Activated gamma-delta T cell (primary cell): ENCODE measurements at places on chromosomes 5 and 9.

DNA sequence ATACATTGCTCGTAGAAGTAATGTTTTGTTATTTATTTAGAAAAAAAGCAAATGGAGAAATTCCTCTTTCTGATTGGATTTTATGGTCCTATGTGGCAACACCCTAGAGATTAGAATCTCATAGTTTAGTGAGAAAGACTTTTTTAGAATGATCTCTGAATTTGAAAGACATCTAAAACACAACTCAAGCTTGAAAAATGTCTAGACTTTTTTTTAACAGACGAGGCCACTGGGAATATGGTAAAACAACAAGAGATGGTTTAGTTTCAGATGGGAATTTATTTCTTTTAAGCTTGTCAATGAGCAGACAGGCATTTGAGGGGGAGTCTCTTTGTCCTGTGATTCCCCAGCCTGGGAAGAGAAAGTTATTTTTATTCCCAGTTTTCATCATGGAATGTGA lies 122.1 kb downstream of the NTRK2 start:
- DNase-seq, result no peak

- no peak for DNase-seq
Measured at GRCh38 chr9:127149010-127149409, 26.6 kb upstream of the ANGPTL2 start.

- no peak for DNase-seq
Measured at GRCh38 chr5:142537938-142538337, 148.0 kb downstream of the FGF1 start.

GRCh38 chr9:108813951-108814601 lies 41.7 kb downstream of the ACTL7B start:
- DNase-seq, result no peak

DNA sequence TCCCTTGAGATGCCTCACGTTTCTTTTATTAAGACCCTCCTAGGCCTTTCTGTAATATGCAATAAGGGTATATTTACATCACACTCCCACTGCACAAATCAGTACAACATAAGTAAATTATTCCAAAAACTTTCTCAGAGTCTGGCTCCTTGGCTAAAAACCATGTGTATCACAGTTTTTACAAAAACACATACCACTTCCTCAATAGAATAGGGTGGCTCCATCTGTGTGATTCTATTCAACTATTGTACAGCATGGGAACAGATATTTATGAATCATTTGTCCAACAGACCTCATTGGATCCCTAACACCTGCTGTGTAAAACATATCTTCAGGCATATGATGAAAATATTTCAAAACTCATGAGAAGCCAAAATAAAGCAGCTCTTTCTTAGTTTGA lies 502.7 kb downstream of the EFNA5 start:
- DNase-seq, result no peak

GRCh38 chr5:123124859-123125595 lies 36.0 kb downstream of the PRDM6 start:
- DNase-seq, result no peak

DNA sequence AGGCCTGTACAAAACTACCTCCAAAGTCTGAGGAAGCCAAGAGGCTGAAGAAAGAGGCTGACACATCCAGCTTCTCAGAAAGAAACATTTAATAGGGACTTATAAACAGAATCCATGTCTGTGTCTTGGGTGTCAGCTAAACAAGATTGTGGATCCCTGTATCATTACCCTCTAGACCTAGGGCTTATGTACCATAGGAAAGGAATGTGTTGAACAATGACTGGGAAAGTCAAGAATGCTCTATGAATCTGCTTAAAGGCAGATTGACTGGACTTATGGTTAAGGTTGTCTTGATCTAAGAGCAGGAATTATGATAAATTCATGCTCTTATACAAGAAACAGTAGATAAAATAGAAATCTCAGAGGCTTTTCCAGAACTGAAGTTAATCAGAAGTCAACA lies 335.7 kb upstream of the RPS23 start:
- no peak for DNase-seq

DNA sequence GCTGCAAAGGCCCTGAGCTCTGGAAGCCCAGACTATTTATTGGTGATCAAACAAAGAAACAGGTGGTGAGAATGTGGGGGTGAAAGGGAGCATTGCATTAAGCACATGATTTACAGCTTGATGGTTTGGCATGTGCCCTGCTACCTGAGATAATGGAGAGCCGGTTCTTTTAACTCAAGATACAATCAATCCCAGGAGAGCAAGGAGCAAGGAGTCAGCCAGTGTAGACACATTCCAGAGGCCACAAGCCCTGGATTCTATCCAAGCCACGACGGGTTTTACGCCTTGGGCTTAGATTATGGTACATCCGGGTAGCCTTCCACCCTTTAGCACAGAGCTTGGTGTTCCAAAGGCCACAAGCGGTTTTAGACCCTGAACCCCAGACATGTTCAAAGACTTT lies 292.2 kb downstream of the CYLC2 start:
- DNase-seq, result no peak

GRCh38 chr9:110168486-110168885 lies 39.5 kb downstream of the C9orf152 start:
- no peak for DNase-seq

DNA sequence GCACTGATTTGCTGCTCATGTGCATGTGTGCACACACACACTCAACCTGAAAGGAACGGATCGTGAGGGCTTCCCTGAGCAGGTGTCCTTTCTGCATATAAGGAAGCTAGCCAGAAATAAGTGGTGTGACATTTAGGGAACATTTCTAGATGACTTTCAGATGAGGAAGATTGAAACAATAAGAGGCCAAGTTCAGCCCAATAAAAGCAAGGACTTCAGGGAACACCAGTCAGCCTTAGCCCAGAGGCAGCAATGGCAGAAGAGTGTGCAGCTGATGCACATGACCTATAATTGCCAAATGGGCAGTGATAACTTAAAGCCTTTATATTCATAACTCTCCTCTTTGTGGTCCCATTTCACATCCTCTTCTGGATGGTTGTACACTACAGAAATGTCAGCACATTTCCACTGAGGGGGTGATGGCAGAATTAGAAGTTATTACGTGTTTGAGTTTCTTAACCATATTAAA lies 255.5 kb downstream of the TRIM32 start:
- DNase-seq, result no peak

GRCh38 chr9:127880143-127880542 lies 2.7 kb upstream of the AK1 start:
- no peak for DNase-seq

DNA sequence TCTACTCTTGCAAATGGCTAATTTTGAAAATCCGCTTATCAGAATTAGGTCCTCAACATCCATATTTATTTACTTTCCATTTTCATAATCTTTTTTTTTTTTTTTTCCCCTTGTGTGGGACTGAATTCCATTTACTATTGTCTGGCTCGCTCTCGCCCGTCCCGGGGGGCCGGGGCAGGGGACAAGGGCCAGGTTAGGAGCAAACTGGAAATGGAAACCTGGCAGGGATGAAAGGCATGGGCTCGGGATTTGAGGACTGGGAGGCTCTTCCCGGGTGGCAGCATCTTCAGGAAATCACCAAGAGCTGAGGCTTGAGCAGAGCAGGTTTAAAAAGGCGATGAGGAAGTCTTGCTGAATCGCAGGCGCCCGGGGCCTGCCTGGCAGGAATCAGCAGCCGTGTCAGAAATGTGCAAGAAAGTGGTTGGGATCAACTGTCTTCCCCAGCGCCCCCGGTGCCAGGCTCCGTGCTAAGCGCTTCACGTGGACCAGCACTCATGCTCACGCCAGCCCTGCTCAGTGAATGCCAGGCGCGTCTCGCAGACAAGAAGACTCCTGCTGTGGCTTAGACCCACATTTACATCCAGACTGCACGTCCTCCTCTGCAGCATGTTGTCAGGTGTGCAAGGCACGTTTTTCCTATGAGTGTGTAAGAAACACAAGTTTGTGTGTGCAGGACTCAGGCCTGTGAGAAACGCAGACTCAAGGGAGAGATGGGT lies 66.3 kb upstream of the UNC5A start:
- DNase-seq, result no peak

DNA sequence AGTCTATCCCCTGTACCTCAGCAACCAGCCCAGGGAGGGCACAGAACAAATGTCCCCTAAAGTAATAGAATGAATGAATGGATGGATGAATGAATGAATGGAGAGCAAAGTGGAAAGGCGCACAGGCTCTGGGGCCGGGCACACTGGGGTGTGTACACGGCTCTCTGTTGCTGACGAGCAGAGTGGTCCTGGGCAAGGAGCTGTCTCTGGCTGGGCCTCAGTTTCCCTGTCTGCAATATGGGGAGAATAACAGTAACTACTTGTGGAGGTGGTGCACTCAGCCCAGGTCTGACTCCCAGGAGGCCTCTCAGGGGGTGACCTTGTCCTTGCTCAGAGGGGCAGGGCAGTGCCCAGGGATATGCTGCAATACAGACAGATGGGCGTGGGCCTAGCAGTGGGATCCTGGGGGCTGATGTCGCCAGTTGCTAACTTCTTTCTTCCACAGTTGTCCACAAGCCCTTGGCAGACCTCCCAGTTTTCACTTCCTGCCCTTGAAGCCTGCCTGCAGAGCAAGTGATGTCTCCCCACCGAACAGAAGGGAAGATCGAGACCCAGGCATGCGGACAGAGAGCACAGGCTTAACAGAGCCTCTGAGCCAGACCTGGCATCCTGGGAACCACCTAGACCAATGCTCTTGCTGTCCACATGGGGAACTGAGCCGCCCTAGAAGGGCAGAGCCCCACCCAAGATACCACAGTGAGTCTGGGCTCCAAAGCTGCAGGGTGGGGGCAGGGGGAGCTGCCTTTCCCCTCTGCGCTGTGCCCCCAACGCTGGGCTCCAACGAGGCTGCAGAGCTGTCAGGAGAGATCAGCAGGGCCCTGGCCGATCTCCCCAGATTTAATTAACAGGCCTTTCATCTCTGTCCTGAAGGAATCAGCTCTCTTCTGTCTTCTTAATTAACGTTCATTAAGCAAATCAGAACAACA lies 13.6 kb upstream of the LAMC3 start:
- DNase-seq, result no peak

DNA sequence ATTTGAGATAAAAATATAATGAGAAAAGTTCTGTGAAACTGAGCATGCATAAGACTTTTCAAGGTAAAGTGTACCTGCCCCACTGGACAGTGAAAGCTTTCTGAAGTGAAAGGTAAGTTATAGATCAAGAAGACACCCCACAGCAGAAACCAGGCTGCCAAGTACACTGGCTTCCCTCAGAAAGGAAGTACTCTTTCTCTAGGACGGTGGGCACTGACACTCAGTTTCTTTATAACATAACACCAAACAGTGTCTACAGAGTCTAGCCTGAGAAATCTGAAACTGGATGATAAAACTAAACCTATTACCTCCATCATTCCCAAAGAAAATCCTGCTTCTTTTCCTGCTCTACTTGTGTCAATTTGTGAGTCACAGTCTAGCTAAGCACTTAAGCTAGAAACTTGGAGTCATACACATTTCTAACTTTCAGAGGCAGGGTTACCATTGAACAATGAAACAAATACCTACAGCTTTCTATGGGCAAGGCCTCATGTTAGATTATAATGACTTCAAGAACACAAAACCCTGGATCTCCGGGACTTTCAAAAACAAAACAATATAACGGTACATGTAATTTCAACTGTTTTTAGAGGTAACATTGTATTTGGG lies 136.7 kb downstream of the CPLANE1 start:
- DNase-seq, result no peak

DNA sequence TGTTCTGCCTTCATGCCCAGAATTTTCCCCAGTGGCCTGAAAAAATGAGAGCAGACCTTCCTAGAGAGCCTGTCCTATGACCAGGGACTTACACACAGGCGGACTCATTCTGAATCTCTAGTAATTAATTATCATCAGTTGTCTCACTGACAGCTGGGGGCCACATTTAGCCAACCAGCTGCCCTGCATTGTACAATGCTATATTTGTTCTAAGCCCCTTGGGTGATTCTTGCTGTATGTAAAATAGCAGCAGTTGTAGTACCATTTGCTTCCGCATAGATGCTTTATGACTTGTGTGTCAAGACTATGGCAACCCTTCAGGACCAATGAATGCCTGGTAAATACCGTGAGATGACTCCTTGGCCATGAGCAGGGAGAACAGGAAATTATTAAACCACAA lies 415.4 kb upstream of the SEMA6A start:
- no peak for DNase-seq

GRCh38 chr9:87896891-87897290 lies 14.2 kb downstream of the SPATA31E1 start:
- DNase-seq, result no peak

DNA sequence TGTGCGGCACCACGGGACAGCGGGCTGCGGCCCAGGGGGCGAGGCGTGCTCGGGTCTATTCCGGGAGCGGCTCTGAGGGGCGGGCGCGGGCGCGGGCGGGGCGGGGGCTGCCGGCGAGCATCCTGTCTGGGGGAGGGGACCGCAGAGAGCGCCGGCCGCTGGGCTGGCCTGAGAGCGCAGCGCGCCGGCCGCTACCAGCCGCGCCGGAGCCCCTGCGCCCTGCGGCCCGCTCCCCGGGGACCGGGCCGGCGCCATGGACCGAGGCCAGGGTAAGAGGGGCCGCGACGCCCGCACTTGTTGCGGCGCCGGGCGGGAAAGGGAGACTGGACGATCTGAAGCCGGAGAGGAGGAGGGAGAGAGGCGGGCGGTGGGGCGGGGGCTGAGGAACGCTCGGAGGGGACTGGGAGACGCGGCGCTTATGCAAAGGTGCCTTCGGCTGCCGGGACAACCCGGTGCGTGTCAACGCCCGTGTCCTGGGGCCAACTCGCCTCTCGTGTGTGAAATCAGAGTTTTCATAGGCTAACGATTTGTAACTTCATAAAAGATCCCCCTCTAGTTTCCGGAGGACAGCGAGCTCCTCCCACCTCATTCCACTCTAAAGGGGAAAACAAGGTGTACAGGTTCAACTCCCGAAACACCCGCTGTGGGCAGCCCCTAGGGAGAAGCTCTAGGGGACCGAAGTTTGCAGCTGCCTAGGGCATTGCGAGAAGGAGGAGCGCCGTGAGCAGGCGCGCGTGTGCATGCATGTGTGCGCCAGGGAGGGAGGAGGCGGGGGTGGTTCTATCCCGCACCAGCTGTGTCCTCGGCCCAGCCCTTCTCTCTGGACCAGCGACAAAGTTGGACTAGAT lies at the start of gene AFAP1L1:
AFAP1L1 (plus strand) TSS at position 144 of the 848 bp plus-strand sequence; CDS start at position 254, 110 bp downstream.
- DNase-seq, result peak; percentile 11

DNA sequence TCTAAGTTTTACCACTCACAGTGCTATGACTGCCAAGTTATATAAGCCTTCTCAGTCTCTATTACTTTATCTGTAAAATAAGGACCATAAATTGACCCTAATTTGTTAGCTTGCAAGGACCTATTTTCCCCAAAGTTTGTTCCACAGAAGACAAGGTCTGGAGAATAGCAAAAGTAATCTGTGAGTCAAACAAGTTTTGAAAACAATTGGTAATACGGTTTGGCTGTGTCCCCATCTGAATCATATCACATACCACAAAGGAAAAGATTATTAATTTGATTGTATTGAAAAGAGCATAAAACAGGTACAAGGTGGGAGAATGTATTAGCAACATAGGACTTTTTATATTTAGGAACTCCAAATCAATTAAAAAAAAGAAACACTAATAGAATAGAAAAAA lies 124.0 kb upstream of the TARS1 start:
- no peak for DNase-seq

DNA sequence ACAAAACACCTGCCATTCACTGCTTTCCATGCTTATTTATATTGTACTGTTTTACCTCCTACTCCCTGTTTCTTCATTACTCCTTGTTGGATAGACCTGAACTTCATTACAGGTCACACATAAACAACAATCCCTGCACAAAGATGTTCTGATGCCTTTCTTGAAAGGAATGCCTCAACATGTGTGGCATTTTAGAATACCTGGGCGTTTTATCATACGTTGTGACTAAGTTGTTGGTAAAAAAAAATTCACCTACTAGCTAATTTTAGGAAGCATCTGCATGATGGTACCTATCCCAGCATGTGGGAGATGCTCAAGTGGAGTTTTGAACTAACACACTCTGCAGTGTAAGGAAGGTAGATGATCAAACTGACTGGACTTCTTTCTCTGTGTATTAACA lies 604.1 kb downstream of the TAF11L14 start:
- DNase-seq, result no peak

- no peak for DNase-seq
Measured at GRCh38 chr5:123207852-123208251, 118.8 kb downstream of the PRDM6 start.
